ENCODE measurements at places on chromosomes 1 and 21.

DNA sequence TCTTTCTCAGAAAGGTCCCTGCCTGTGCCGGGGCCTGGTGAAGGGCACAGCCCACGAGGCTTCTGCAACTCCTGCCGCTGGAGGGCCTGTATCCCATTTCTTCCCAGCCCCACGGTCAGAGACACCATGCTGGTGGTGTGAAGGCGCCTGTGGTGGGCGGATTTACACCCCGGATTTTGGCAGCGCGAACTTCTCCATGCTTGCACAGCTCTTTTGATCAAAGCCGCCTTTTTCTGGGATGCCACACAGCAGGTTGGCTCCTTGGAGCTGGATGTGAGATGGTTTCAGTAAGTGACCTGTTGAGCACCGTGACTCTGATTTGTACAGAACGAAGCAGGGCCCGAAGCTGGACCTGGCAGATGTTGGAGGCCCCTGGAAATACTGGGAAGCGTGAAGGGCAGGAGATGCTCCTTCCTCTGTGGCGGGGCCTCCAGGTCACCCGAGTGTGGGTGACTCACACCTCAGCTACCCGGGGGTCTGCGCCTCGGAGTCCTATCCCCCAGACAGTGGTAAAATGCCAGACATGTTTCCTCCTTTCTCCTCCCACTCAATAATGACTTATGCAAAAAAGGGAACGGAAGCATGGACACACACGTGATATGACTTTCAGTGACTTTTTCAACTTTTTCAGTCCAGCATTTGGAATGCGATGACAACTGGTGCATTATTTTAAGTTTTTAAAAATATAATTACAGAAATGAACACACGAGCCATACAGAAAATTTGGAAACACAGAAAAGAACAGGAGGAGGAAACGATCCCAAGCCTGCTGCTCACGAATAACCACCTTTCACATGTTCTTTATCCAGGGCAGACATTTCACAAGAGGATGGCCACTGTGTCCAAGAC is 9.0 kb downstream of the UMODL1 start:
- DNase-seq = peak; percentile 72

DNA sequence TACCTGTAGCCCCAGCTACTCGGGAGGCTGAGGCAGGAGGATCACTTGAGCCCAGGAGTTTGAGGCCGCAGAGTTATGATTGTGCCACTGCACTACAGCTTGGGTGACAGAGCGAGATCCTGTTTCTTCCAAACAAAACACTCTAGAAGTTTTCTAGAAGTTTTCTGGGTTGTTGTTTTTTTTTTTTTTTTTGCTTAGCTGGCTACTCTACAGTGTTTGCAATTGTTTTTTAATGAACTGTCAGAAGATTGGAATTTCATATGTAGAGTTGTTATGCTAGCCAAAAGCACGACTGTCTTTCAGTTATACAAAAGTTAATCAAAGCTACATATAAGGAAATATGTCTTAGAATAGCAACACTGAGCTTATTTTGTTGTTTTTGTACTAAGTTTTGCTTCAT is 30.9 kb upstream of the NEXN start:
- no peak for DNase-seq

- no peak for DNase-seq
Measured at GRCh38 chr1:73979684-73980083, 218.3 kb downstream of the LRRIQ3 start.

DNA sequence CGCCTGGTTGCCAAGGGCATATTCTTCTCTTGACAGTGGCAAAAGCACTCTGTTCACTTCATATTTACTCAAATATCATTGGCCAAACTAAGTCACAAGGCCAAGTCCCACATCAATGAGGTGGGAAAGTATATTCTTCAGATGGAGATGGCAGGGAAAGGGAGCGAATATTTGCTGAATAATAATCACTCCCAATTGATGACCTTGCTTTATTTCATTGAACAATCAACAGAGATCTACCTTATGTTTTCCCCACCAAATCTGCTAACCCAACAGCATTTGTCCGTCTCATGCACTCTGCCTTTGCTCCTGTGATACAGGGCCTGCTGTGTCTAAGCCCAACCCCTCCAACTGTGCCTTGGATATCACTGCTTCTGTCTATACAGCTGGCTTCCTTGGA is 45.2 kb upstream of the PCP4 start:
- DNase-seq = no peak

DNA sequence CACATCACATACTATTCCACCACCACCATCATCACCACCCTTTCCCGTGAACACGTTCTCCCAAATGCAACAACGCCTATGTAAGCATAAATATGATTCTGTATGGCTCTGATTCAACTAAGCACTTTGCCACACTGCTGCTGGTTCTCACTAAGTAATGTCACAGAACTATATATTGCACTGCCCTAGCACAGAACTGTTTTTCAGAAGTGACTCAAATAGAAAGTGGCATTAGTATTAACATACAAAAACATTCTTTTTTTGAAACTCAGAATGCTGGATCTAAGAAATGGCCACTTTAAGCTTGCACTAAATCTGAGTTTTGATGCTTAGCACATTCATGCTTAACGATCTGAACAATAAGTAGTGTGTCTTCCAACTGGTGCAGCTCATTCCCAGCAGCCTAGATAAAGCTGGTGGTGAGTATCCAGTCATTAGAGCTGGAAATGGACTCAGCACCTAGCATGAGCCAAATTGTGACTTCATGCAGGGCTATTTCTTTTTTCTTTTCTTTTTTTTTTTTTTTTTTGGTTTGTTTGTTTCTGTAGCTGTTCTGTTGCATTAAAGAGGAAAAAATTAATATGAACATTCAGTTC is 46.2 kb upstream of the ZC3H11B start:
- peak; percentile 27 for DNase-seq

DNA sequence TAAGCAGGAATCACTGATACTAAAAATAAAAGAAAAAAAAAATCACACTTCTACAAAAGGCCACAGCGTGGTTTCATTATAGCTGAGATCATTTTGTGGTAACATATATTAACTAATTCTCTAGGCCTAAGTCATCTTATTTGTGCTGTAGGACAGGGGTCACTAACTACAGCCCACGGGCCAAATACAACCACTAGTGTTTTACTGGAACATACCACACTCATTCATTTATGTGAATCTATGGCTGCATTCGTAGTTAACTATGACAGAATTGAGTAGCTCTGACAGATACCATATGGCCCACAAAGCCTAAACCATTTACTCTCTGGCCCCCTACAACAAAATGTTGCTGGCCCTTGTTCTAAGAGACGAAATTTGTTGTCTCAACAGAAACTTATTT is 224.4 kb downstream of the VAV3 start:
- DNase-seq = peak; percentile 44

DNA sequence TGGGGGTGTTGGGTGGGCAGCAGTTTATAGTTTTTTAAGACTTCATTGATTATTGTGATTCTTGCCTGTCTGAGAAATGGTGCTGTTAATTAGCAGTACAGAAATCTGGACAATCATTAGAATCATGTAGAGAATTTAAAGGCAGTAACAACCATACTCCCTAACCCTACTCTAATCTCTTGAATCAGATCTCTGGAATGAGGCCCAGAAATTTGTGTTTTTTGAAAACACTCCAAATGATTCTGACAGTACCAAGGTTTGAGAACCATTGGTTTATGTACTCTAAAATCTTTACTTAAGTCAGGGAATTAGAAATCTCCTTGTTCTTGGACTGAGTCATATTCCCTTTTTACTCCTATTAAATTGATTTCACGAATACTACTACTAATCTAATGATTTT is 24.0 kb downstream of the FNBP1L start:
- no peak for DNase-seq

- DNase-seq = no peak
Measured at GRCh38 chr1:247760456-247760855, at the start of gene OR1C1. OR1C1 (minus strand) TSS chr1:247760556; CDS start chr1:247758406, 2,150 bp downstream.

DNA sequence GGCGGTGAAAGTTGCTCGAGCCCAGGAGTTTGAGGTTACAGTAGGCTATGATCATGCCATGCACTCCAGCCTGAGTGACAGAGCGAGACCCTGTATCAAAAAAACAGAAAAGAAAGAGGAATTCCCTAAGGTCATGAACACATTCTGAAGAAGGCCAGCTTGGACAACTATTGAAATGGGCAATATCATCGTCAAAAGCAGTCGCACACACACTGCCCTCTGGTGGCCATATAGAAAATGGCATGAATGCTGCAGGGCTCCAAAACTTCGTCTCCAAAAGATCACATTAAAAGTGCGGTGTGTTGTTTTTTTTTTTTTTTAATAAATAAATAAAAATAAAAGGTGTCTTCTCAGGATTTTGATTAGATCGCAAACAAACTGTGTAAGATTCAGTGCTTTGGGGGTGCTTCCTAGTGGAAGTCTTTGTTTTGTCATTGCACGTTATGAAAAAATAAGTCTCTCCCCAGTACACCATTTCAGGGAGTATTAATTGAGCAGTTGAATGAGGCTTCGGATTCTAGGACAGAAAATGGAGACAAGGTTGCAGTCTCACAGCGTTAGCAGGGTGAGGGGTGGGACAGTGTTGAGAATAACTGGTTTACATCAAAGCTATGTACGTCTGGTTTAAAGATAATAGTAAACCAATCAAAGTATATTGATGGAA is 87.5 kb upstream of the FMN2 start:
- peak; percentile 29 for DNase-seq

DNA sequence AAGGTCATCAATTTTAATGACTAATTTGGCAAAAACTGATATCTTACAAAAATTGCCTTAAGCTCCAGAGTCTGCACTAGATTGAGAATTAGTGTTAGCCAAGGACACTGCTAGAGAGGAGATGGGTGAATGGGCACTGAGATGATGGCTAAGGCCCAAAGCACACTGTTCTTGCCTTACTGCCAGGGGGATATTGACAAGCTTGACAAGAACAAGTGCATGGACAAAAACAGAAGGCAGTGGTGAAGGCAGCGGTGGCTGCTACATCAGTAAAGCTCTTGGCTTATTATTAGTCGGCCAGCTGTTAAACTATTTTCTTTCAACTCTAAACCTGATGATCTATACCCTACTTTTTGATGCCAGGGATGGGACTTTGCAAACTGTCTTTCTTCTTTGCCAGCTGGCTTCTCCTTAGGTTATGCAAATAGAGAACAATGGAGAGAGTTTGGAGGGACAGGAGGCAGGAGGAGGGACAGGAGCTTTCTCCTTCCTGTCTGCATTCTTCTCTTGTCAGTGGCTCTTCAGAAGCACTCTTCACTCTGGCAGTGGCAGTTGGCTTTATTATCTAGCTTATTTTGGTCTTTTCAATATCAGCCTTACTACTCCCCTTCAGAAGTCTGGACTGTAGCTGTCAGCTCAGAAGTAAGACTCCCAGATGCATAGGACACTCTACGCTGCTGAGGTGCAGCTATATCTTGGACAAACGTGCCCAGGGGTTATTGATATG is 853.5 kb upstream of the TMPRSS15 start:
- DNase-seq = no peak

- DNase-seq = peak; percentile 12
Measured at GRCh38 chr1:51044834-51045233, 57.2 kb upstream of the C1orf185 start.

GRCh38 chr1:18901952-18902522 is 318 bp downstream of the ALDH4A1 start:
- peak; percentile 34 for DNase-seq

GRCh38 chr1:171803045-171803444 is 21.6 kb downstream of the METTL13 start:
- DNase-seq = no peak

GRCh38 chr1:6456800-6457466 is 9.0 kb downstream of the TNFRSF25 start:
- DNase-seq = no peak

DNA sequence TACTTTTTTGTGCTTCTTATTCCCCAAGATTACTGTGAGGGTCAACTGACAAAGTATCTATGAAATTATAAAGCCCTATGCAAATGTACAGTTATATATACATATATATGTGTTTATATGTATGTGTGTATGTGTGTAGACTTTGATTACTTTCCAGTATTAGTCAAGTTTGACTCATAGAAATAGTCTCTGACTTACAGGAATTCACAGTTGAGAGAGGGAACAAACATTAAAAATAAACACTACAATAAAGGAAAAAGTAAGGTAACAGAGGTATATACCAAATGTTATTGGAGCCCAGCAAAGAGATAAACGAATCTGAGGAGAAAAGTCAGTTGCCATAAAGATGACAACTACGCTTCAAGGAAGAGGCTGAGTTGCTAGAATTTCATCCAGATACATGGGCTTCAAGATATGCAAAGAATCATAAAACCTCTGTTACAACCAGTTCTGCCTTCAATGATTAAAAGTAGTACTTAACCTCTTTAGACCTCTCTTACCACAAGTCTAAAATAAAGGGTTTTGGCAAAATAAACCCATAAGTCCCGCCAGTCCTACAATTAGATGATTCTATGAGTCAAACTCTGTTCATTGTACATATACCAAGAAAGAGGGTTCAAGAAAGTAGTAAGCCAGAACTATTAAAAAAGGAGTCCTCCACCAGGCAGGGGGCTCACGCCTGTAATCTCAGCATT is 7.2 kb downstream of the IFT25 start:
- DNase-seq = no peak

GRCh38 chr1:210291786-210292230 is 36.9 kb upstream of the HHAT start:
- no peak for DNase-seq

All from suppressor macrophage treated with lipopolysaccharide for 4 hours (primary cell).